ENCODE measurements at places on chromosomes 13 and 19.
A peak's percentile ranks its signal among the peaks of the same experiment; 100 is the strongest.

- no peak for DNase-seq
Observed at GRCh38 chr13:19817510-19818158, 34.9 kb upstream of the PSPC1 start.

DNA sequence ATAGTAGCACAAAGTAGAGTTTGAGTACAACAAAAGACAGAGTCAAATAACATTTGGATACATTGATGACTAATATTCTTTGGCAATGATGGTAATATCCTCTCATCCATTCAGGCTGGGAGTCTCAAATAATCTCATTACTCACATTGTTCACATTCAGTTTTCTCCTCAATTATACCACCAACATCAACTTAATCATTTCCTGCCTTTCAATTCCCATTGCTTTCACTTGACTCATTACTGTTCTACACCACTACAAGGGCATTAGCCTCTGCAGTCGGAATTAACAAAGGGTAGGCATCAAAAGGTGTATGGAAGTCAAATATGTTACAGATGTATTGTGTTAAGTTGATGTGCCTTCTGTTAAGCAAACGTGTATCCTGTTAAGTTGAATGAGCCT lies 518.4 kb upstream of the SLITRK1 start:
- DNase-seq: peak; percentile 88

- DNase-seq: peak; percentile 1
Observed at GRCh38 chr13:45817833-45818232, 33.7 kb downstream of the SIAH3 start.

DNA sequence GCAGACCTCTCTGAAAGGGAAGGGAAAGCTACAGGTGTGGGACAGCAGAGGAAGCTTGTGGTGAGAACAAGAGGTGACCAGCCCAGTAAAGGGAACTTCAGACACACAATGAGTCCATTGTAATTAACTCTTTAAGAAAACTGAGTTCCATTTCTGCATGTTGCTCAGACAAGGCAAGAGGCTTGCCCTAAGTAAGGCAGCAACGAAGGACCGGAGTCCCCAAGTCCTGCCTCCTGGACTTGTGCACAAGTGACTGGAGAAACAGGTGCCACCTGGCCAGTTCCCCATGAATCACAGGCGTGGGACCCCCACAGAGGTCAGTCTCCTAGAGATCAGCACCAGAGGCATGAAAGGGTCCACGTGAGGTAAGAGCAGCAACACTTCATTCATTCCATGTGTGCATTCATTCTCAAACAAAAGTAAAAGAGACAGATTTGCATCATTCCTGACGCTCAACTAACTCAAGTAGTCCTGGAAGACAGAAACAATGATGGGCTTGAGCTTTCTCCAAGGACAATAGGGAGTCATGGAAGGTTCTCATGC lies 14.7 kb upstream of the SIGLEC6 start:
- no peak for DNase-seq

Measured in fibroblast of pulmonary artery (primary cell).